ENCODE measurements at places on chromosomes 7 and 10. TPM values are rescaled to one million over a fixed set of nuclear protein-coding genes. Genes with fewer than 3 reads are reported as not detected.

The GDF10 gene
- polyA plus RNA-seq: not detected

The ELOVL3 gene
- polyA plus RNA-seq: 0.16 TPM

The MGAM2 gene
- not detected for polyA plus RNA-seq

The TMEM213 gene
- not detected for polyA plus RNA-seq

DNA sequence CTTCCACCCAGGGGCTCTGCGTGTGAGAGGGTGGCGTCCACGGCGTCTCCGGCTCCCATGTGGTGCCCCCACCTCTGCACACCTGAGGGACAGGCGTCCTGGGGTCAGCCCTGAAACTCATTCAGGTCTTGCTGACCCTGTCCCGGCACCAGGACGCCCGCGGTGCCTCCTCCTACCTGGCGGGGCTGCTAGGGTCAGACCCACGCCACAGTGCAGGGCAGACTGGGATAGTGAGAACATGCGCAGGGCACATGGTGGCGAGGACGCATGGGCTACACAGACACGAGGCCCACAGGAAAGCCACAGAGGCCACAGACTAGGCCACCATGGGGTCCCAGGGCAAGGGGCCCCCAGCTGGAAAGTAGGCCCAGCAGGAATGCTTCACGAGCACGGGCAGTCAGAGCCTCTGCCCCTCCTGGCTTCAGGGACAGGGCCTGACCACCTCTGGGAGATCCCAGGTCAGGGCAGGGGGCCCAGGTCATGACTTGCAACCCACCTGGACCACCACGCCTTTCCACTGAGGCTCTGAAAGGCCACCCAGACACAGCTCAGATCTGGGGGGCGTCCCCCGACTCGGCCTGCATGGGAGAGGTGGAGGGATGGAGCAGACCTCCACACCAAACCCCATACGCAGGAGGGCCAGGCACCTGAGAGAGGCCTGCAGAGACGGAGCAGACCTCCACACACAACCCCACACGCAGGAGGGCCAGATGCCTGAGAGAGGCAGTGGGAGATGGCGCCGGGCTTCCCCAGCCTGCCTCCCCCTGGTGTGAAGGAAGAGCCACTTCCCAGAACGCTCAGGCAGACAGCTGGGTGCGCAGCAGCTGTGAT is 188.6 kb downstream of the ELFN1 start:
- no peak for DNase-seq

DNA sequence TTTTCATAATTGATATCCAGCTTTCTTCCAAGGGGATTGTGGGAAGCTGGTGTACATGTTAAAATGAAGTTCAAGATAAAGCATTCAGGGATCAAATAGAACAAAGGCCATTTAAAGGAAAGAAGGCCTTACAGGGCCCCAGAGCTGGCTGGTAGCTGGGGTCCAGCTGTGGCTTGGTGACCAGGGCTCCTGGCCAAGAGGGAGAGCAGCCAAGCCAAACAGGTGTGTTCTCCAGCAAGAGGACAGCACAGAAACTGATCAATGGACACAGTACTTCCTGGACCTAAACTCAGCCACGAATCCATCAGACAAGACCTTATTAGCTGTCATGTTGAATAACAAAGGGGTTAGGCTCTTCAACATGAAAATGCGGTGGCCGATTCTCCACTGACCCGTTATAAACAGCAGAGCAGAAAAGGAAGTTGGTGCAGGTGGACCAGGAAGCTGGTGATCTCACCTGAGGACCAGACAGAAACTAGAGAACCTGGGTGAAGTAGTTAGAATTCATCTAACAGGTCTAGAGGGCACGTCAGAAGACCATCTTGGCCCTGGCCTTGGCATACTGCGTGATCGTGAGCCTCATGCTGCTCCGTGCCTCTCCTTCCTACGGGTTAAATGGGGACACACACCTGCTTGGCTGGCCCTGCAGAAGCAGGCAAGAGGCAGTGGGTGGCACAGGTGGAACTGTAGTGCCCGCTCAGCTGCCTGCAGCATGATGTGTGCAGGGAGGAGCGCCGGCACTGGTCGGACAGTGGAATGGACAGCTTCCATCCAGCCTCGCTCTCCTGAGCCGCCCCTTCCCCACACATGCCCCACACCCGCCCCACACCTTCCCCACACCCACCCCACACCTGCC is 53.8 kb downstream of the PARP12 start:
- no peak for DNase-seq

DNA sequence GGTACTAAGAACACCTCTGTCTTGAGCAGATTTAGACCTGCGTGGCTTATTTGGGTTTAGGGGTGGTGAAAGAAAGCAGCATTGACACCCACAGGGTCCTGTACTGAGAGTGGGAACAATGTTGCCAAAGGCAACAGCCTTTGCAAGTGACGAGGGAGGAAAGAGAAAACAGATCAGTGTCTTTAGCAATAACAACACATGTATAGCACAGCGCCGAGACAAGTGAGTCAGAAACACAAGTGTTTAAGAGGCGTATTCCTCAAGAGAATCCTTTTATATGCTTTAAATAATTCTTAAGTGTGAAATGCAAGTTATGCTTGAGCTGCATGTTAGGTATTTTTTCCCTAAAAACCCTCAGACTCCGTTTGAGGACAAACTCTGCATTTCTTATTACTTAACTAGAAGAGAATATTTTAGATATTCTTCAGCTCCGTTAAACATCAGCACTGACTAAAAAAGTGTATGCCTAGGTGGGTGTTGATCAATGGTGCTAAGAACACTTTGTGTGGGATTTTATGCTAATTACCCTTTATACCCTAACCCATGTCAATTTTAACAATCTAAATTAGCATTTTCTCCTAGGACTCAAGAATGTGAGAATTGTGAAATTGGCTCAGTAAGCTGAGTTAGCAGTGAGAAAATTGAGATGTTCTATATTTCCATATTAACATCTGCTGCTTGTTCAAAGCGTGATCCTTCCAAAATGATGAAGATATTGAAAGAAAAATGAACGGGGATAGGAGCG is 1095.4 kb upstream of the CELF2 start:
- no peak for DNase-seq

- DNase-seq: no peak
Observed at GRCh38 chr7:132580277-132580676, 4.0 kb upstream of the PLXNA4 start.

DNA sequence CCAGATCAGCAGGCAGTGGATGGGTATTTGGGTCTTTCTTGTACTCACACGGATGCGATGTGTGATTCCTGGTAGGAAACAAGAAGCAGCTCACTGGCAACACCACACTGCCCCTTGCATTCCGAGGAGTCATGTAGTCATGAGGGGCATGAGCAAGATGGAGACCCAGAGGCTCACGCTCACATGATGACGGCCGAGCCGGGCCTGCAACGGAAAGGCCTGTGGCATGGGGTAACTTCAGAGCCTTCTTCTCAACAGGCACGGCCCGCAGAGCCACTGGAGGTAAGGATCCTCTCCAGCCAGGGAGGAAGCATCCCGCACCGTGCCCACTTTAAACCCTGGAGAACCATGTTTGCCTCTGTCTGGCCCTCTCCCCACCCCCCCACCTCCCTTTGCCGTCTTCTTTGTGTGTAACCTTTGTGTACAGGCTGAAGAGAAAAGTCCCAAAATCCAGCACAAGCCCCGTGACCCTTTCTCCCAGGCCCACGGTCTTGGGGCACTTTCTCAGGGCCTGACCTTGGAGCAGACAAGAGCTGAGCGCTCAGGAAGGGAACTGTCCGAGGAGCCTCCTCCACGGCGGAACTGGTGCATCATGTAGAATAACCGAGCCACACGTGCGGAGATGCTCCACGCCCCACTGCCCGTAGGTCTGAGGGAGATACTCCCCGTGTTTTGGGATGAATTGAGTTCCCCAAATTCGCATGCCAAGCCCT is 516.4 kb downstream of the DNAJB6 start:
- DNase-seq: no peak

DNA sequence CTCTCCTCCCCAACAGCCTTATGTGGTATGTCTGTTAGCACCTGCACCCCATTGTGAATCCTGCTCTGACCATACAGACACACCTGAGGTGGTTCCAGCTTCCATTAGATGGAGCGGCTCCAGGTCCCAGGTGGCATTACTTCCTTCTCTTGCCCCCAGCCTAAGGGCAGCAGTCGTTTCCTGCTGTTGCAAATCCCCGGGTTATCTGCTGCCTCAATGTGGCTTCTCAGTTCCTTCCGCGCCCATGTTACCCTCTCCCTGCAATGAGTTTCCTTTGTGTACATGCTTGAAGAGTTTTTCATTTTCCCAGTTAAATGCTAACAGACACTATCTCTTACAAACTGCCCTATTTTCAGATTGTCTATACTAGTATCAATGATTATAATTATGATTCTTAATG is 62.8 kb upstream of the PRKCQ start:
- no peak for DNase-seq
